ENCODE measurements at places on chromosomes 12 and 14.

DNA sequence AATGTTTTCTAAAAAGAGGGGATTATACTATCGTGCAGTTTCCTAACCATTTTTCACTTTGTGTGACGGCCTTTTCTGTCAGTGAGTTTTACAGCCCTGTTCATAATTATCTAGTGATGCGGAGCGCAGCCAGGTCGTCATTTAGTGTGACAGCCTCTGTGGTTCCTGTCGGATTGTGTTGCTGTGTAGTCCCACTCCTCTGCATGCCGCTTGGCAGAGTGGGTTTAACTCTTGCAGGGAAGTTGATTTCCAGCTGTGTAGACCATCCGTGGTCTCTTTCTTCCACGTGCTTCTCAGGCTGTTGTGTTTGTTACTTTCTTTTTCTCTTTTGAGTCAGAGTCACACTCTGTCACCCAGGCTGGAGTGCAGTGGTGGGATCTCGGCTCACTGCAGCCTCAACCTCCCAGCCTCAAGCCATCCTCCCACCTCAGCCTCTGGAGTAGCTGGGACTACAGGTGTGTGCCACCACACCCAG is 8.6 kb downstream of the RAN start:
- no peak for DNase-seq

DNA sequence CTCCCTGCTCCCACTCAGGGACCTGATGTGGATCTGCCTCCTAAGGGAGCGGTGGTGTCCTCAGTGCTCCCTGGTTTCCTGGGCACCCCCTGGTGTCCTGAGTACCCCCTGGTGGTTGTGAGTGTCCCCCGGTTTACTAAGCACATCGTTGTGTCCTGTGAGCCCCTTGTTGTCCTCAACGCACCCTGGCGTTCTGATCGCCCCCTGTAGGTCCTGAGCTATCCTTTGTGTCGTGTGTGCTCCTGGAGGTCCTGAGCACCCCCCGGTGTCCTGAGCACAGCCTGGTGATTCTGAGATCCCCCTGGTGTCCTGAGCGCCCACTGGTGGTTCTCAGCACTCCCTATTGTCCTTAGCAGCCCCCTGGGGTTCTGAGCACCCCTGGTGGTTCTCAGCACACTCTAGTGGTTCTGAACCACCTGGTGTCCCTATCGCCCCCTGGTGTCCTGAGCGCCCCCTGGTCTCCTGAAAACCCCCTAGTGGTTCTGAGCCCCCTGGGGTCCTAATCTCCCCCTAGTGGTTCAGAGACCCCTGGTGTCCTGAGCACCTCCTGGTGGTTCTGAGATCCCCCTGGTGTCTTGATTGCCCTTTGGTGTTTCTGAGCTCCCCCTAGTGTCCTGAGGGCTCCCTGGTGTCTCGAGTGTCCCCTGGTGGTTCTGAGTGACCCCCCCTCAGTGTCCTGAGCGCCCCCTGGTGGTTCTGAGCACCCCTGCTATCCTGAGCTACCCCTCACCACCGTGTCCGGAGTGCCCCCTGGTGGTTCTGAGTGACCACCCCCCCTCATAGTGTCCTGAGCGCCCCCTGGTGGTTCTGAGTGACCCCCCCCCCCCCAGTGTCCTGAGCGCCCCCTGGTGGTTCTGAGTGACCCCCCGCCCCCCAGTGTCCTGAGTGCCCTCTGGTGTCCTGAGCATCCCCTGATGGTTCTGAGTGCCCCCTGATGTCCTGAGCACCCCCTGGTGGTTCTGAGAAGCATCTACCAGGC is 615.1 kb downstream of the TMEM121 start:
- no peak for DNase-seq

- DNase-seq = no peak
Observed at GRCh38 chr12:94640134-94640928, 10.0 kb downstream of the TMCC3 start.

DNA sequence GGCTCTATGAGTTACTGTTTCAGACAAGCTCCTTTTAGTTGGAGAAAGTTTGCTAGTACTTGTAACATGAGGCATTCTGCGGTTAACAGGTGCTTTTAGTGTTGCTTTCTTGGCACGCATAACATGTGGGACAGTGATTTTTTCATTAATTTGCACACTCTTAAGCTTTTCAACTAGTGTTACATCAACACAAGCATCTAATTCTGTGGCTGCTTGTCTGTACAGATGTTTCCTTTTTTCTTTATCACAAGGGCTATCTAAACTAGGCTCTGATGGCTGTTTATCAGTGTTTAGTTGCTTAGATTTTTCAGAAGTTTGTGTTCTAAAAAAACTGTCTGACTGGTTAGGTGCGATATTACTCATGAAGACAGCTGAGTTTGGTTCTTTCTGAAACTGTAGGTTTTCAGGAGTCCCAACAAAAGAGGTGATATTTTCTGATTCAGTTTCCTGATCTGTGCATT is 120.1 kb downstream of the RALGAPA1 start:
- no peak for DNase-seq

DNA sequence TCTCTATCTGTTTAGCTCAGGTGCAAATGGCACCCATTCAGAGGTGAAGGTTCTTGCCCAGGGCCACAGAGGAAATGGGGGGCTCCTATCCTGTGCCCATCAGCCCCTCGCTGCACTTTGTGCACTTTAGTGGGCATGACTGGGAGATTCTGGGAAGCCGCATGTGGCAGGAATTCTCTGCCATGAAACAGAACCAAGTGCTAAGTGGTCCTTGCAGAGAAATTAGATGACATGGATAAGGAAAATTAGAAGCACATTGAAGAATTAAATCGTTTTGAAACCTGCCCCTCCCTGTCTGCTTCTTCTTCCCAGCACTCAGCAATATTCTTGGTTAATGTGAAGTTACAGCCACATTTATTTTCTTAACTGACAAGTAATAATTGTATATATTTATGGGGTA is 185.2 kb upstream of the RTL1 start:
- DNase-seq = no peak

- no peak for DNase-seq
Observed at GRCh38 chr14:69317780-69318179, 57.8 kb downstream of the GALNT16 start.

Measured in progenitor cell of endocrine pancreas (in vitro differentiated cells).